ENCODE measurements at places on chromosomes 4 and X.

DNA sequence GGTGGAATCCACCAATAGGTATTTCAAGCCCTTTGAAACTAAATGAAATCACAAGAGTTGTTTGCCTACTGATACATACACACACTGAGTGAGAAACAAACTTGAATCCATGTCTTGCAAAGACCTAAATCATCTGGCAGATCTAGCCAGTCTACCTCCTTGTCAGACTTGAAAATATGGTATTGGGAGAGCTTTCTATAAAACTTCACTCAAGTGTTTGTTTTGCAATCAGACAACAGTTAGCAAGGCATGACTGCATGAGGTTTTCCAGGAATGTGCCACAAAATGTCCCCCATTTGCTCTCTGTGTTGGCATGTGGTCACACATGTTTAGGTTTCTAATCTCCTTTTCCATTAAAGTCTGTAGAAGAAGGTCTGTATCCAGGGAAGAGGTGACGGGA lies 52.4 kb downstream of the MAP3K15 start:
- no peak for DNase-seq

DNA sequence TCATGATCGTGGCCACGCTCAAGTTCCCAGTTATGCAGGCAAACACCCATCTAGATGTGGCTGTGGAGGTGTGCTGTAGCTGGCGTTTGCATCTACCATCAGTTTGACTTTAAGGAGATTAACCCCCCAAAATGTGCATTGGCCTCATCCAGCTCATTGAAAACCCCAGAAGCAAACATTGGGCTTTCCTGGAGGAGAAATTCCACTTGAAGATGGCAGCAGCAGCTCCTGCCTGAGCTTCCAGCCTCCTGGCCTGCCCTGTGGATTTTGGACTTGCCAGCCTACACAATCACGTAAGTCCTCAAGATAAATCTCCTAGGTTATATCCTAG lies 30.2 kb upstream of the SLC25A6 start:
- DNase-seq = no peak

- no peak for DNase-seq
Measured at GRCh38 chr4:54066718-54067129, 2.3 kb upstream of the CHIC2 start.

DNA sequence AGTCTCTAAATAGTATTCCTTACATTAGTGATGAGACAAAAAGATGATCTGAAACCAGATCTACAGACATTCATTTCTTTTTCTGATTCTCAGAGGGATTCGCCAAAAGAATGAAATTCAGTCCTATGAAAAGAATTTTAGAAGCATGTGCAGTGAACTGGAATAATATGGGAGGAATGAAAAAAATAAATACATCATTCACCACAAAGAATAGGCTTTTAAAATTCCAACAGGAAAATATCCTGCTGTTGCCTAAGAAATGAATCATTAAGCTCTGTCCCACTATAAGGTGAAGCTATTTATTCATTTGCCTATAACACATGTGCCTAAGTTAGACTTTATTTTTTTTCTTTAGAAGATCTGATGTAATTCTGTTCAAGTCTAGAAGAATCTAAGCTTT lies 165.9 kb downstream of the IL15 start:
- DNase-seq = no peak

- no peak for DNase-seq
Measured at GRCh38 chr4:159400558-159401225, 297.8 kb downstream of the RAPGEF2 start.

DNA sequence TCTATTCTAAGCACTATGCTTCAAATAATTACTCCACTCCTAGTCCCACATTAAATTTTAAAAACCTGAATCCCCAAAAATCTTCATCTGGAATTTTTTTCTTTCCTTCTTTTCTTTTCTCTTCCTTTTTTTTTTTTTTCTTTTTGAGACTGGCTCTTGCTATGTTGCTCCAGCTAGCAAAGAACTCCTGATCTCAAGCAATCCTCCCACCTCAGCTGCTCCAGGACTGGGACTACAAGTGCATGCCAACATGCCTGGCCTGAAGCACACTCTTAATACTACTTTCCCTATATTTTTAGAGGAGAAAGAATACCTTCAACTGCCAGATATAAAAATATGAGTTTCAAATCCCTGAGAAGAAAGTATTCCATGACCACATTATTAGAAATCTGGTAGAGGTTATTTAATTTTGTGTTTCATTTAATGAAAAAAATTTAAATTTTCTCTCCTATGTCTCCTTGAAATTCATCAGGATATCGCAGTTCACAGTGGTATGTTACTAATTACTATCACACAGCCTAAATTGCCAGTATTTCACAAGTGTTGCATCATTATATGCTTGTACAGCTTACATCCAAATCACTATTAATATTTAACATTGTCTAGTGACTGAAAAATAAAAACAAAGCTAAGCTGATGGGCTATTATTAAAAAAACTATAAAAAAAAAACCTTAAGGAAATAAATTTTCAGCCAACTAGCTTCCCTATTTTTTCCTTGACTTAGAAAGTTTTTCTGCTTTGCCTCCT lies 227.8 kb downstream of the NAF1 start:
- DNase-seq = no peak

DNA sequence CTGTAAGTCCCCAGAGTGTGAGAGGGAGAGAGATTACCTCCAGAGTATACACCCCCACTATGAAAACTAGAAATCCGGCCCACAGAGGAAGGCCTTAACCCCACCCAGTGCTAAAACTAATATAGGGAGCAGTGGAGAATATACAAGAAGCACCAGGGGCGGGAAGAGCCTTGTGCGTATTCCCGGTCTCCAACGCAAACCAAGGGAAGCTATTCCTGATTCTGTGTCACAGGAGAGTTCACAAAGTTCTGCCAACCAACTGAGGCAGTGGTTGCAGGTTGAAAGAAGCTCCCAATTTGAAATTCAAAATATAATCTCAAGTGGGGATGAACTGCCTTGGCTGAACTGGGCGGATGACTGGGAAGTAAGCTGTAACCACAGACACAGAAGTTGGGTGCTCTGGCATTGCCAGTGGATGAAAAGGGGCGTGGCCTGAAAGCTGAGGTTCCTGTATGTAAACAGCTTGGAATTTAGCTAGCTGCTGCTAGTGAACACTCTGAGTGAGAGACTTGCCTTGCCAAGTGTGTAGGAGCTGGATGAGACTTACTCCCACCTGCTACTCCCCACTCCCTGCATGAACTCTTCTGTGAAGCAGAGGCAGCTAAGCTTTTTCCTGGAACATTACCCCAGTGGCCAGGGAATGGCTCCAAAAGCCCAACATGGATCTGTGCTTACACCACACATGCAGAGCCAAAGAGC lies 32.7 kb downstream of the ELF2 start:
- DNase-seq = no peak

DNA sequence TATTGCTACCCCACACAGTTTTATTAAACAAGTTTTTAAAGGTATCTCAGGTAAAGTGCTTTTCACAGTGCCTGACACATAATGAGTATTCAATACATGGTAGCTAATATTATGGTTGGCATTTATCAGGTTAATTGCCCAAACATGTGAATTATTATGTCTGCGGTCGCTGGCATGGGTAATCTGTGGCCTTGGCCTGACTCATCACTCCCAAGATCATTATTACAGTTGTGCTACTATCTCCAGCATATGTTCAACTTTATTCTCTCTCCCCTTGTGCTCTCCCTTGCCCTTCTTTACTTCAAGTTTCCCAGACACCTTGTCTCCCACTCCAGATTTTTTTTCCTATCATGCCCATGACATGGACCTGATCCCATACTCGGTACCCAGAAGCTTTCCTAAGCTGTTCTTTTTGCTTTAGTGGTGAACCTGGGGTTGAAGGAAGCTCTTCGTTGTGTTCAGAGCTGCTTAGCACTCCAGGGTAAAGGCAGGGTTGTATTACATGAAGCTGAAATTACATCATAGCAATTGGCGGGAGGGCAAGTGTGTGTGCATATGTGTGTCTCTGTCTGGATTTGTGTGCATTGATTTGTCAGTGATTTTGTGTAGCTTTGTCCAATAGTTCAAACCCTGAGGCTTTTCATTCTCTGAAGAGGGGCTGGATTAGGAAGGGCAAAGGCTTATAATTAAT lies 176.5 kb upstream of the NRK start:
- no peak for DNase-seq

- DNase-seq = no peak
Measured at GRCh38 chrX:42050345-42050744, 127.0 kb upstream of the CASK start.

DNA sequence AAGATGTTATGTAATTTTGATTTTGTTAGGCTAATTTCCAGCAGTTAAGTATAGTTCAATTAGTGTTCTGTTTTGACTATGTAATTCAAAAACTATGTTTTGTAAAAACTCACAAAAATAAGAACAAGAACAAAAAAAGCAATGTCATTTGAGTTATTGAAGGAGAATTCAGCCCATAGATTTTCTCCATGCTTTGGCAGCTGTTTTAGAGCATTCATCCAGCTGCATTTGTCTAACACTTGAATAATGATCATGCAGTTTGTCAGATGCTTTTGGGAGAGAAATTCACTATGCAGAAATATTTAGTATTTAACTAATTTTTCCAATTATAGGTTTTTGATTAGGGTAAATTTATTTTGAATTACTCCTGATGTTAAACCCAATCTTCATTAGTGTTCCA lies 14.2 kb downstream of the CPE start:
- DNase-seq = no peak

GRCh38 chr4:24570574-24571236 lies 13.6 kb downstream of the DHX15 start:
- no peak for DNase-seq

DNA sequence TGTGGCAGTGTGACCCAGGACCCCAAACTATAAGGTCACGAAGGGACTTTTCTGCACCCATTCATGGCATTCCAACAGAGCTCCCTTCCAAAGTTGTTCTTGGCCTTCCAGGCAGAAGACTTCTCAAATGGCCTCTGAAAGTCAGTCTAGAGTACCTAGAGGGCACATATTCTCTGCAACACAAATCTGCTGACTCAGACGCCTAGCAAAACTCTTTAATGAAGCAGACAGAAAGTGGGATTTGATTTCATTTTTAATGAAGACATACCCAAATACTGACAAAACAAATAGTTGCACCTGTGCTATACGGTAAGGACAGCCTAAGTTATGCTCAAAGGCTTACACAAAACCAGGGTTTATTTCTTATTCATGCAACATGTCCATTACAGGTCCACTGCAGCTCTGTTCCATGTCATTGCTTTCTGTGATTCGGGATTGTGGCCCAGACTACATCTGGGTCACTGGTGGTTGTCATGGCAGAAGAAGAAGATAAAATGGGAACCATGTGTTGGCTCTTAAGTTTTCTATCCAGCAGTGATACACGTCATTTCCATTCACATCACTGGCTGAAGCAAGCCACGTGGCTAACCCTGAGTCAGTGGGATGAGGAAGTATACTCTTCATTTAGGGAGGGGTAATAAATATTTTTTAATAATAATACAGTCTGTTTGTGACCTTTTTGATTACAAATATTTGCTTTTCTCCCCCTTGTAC lies 57.7 kb downstream of the NAT8L start:
- DNase-seq = no peak

DNA sequence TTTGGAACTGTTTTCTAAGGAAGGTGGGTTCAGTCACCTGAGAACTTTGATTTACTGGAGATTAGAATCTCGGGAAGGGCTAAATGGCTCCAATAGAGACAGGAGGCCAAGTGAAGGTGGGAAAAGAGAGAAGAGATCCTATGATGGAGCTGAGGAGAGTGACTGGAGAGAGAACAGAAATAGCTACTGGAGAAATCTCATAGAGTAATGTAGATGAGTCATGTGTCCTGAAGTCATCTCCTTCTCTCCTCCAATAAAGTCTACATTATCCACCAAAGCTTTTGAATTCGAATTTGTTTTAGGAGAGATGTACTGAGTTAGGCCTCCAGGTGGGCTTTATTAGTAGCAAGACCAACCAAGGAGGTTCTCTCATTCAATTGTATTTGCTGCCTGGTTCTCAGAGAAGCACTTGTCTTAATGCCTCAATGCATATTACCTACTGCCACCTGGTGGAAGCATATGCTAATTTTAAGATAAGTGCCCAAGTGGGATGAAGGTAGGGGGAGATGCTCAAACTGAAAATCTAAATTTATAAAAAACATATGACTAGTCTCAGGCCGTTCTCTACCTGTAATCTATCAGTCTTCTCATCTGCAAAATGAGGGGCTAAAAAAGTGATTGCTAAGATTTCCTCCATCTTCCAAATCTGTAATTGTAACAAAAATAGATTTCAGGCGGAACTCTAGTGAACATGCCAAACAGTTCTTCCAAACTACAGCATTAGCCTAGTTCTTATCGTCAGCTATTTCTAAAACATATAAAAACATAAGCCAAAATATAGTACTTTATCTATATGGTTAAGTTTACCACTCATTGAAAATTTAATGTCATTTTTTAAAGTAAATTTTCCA lies 24.4 kb downstream of the TXK start:
- DNase-seq = no peak

DNA sequence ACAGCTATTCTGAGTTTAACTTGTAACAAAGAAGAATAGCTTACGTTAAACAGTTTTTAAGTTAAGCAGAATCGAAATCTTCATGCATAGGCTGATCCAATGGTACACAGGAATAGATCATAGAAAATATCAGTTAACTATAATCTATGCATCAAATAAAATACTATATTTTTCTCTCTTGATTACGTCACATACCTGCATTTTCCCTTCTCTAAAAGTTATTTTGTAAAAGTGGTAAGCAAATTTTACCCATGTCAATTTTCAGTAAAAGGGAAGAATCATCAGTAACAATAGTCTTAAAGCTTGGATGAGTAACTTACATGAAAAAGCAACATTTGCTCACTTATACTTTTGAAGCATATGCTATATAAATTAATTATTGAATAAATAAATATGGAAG lies 692.4 kb downstream of the FAT4 start:
- no peak for DNase-seq

GRCh38 chrX:21838937-21839333 lies 482 bp upstream of the MBTPS2 start:
- DNase-seq = no peak

DNA sequence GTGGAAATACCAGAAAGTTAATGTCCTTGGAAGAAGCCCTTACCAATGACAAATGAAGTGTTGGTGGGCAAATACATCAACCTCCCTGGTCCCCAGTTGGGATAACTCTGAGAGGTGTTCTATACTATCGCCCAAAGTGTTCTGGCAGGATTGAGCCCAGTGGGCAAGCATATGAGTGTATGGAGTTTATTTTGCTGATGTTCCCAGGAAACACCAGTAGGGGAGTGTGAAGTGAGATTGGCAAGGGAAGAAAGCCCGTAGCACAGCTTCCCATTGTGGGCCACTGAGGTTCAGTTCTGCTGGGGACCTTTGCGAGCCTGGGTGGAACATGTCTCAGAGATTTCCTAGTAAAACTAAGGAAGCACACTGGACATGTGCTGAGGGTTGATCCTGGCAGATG lies 65.1 kb downstream of the ARHGAP6 start:
- no peak for DNase-seq

All from activated CD4-positive, alpha-beta T cell treated with anti-CD3 and anti-CD28 coated beads, Interleukin-2, amount 50 U/mL, for 24 hours (primary cell).